Cortex of kidney (tissue), 1 donor: ENCODE measurements at places on chromosomes 11 and 22.

GRCh38 chr11:67266449-67267187 lies at the start of gene GRK2:
GRK2 (plus strand) TSS chr11:67266473; CDS start chr11:67266700, 227 bp downstream.
- DNase-seq: no peak

DNA sequence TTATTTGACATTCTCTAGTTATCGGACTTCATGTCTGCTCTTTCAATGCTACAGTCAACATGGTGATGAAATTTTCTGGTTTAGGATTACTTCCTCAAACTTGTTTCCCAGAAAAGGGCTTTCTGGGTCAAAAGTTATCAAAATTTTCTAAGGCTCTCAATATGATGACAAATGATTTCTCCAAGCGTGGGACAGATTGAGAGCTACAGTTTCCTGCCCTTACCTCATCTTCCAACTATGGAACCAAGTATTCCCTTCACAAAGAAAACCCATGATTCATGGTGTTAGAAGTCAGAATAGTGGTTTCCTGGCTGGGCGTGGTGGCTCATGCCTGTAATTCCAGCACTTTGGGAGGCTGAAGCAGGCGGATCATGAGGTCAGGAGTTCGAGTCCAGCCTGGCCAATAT lies 17.8 kb downstream of the MYO18B start:
- no peak for DNase-seq

- DNase-seq: no peak
These were observed 39.2 kb upstream of the IGLL5 start for GRCh38 chr22:22848364-22848866.

GRCh38 chr11:456533-456932 lies 6.5 kb downstream of the PTDSS2 start:
- DNase-seq: no peak

- DNase-seq: no peak
These were observed 651 bp upstream of the FAM83F start for GRCh38 chr22:39994041-39994565.

- DNase-seq: no peak
These were observed 87.1 kb upstream of the LINC01488 start for GRCh38 chr11:69394234-69394868.

- no peak for DNase-seq
These were observed 53.6 kb downstream of the LRRC32 start for GRCh38 chr11:76616676-76617552.

- DNase-seq: no peak
These were observed 726.1 kb upstream of the CCDC90B start for GRCh38 chr11:84012171-84012826.

GRCh38 chr11:44614281-44614775 lies 48.9 kb downstream of the CD82 start:
- DNase-seq: no peak

DNA sequence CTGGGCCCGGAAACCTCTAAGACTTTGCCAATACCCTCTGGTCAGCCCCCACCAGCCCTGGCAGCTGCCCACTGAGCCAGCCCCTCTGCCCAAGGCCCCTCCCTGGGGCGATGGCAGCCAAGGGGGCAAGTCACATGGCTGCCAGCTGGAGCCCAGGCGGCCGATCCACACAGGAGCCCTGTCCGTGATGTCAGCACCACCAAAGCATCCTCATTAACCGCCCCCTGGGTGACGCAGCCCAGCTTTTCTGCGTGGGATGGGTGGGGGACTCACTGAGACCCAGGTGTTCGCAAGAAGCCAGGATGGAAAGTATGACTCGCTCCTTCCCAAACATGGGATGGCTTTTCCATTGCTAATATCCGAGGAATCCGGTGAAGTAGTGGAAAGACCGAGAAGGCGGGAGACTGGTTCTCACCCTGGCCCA lies 46.6 kb upstream of the WNT7B start:
- DNase-seq: no peak

GRCh38 chr11:82194521-82194920 lies 539.1 kb downstream of the FAM181B start:
- no peak for DNase-seq

- no peak for DNase-seq
These were observed 13.1 kb downstream of the TBCEL start for GRCh38 chr11:121037016-121037415.

DNA sequence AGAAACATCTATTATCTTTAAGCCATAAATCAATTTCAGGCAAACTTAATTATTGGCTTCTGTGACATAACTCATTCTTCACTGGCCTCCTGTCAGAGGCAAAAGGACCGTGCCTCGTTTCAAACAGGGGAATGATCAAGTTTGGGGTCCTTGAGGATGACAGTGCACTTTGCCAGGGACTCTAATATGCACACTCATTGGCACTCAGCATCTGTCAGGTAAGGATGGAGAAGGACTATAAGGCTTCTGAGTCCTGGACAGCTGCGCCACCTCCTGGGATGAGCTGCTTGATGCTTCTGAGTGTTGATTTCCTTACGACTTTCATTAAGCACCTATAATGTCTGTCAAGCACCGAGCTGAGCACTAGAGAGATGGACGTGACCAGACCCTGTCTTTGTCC lies 20.2 kb downstream of the BPIFC start:
- DNase-seq: no peak

GRCh38 chr11:59141673-59142460 lies 789 bp upstream of the FAM111A start:
- no peak for DNase-seq

DNA sequence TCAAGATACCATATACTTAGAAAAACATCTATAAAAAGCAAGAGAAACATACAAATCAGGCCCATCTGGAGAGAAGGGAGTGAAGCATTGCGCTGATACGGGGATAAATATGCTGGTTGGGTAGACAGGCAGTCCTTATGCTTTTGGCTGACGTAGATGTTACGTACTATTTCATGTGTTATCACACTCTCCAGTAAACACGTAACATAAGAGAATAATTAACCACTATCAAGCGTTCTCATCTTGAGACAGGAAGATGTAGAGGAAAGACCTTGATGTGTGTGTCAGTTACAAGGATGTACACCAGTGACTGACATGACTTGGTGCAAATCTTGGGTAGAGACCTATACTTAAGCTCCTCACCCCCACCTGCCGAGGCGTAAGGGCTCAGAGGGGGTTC lies 86.7 kb upstream of the PRODH start:
- no peak for DNase-seq

GRCh38 chr11:46339816-46340215 lies 7.4 kb upstream of the DGKZ start:
- DNase-seq: no peak

- no peak for DNase-seq
These were observed 25.5 kb downstream of the EMID1 start for GRCh38 chr22:29230972-29231875.

- no peak for DNase-seq
These were observed 773 bp upstream of the PATL1 start for GRCh38 chr11:59669611-59670009.

DNA sequence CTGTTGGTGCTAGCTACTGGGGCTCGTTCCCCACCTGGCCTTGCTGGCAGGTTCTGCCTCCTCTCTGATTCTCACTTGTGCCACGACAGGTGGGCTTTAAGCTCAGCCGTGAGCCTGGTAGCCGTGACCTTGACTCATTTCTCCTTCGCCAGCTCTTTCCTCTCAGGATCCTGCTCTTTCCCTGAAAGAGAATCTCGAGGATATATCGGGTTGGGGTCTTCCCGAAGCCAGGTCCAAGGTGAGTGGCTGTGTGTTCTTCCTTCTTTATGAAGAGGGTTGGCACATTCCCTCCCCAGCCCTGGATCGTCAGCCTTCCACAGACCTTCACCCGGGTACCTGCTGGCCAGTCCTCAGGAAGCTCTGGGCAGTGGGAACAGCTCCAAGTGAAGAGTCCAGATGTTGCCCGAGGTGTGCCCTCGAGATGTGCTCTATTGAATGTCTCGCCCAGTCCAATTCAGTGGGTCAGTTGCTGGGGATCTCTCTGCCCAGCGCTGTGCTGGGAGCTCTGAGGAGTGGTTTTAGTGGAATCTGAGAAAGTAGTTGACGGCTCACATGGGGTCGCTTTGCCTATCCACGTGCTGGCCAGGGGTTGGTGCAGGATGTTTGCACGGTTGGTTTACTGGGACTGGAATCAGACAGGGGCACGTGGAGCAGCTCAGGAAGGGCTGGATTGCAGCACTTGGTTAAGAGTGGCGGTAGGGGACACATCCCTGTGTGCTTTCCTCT lies 1.4 kb downstream of the ZNF74 start:
- DNase-seq: no peak

- DNase-seq: no peak
These were observed 657.7 kb downstream of the OPCML start for GRCh38 chr11:132874638-132875037.

DNA sequence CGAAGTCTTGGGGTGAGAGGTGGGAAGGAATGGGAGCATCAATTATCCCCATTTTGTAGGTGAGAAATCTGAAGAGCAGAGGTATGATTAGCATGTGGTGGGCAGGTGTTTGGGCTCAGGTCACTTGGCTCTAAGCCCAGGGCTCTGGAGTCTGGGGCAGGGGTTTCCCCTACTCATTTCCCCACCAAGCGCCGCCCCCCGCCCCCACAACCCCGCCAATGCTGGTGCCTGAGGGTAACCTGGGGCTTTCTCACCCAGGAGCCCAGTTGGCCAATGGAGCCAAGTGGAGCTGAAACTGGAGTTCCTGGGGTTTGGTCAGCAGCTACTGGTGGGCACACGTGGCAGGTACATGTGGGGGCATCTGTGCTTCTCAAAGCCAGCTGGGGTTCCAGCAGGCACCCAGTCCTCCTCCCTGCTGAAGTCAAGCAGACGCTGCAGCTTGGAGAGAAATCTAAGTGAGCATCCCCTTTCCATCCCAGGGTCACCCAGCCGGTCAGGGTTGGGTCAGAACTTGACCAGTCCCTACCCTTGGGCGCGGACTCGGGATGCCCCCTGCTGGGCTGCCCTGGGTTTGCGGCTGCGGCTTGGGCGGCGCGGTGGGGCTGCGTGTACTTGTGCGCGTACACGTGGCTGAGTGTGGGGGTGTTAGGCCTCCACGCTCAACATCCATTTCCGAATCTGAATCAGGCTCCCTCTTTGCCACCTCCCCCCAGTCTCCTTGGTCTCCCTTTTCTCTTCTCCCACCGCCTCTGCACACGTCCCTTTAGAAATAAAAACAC lies 1.7 kb upstream of the CHRM1 start:
- no peak for DNase-seq

- DNase-seq: no peak
These were observed 73.1 kb upstream of the KCNA4 start for GRCh38 chr11:30089921-30090320.

- no peak for DNase-seq
These were observed 56.3 kb downstream of the LRRC74B start for GRCh38 chr22:21101877-21102638.

DNA sequence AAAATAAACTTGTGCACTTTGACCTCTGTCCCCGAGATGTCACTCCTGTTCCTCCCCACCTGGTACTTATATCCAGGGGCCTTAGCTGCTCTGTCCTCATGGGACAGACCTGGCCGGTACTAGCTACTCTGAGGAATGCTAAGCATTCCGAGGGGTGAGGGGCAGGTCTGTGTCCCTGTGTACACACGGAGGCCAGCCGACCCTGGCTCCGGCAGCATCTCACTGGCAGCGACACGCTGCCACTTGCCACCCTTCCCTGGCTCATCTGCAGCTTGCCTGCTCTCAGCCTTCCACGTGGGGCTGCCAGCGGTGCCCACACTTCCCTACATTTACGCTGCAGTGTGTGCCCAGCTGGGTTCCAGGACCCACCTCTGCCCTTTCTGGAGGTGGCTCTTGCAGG lies 21.6 kb upstream of the TEF start:
- no peak for DNase-seq

- no peak for DNase-seq
These were observed 120.9 kb upstream of the MTNR1B start for GRCh38 chr11:92848578-92848977.

DNA sequence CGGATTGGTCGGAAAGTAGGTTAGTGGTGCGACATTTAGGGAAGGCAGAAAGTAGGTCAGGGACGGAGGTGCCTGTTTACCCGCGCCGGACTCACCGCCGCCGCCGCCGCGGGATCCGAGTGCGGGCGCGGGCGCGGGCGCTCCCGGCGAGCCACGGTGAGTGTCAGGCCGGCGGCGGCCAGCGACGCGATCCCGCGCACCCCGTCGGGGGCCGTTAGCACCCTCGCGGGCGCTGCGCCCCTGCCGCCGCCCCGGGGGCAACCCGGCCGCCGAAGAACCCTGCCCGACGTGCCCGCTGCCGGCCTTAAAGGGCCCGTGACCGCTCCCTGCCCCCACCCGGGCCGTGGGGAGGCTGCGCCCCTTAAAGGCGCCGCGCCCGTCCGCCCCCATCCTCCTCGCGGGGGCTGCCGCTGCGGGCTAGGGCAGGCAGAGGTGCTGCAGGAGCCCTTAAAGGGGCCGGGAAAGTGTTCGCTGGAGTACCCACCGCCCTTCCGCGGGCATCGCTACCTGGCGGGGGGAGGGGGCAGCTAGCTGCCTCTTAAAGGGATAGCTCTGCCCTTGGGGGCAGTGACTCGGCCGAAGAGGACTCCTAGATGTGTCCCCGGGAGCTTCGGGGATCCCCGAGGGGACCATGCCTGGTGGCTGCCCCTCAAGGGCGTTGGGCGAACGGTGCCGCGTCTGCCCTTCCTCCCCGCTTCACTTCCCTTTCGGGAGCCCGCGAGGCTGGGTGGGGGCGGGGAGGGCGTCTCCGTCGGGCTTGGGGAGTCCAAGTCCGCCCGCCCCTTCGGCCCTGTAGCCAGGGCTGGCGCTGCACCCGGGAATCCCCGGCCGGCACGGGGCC lies at the start of gene BMAL1:
BMAL1 (plus strand) TSS at position 23 of the 841 bp plus-strand sequence. CDS start 76,519 bp downstream, outside the sequence.
- DNase-seq: no peak

- no peak for DNase-seq
These were observed 337.9 kb downstream of the LRRC4C start for GRCh38 chr11:41121600-41121999.

DNA sequence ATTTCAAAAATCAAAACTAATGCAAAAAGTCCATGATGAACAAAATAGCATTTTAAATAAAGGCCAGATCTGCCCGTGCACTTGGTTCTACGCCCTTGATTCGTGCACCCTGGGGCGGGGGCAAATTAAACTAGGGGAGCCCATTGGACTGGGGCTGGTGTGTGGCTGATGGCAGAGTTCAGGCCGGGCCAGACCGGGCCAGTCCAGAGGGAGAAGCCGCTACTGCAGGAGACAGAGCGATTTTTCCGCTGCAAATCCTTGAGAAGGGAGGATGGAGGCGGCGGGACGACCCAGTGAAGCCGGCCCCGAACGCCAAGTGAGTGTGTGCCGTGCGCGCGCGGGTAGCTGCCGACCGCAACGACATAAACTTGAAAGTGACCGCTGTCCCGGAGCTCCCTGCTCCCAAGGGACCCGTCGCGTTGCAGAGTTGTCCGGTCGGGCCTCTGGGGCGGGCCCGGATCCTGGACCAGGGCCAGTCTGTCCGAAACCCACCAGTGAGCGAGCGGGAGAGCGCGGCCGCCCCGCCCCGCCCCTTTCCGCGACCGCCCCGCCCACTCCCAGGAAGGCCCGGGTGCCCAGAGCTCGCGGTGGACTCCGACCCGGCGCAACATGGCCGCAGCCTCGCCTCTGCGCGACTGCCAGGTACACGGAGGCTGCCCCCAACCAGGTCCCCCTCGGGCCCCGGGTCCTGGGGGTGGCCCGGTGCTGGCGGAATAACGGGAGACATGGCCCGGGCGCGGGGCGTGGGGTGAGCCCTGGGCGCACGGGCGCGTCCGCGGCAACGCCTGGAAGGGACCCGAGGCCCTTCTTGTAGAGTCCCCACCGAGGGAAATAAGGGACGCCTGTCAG lies at the start of gene TTC38:
TTC38 (plus strand) TSS at position 578 of the 849 bp plus-strand sequence; CDS start at position 610, 32 bp downstream.
- DNase-seq: peak; percentile 50

GRCh38 chr11:831118-831864 lies 1.5 kb upstream of the CD151 start:
- no peak for DNase-seq
